Activated CD4-positive, CD25-positive, alpha-beta regulatory T cell (primary cell): ENCODE measurements at places on chromosomes 1 and 21.

GRCh38 chr1:82790556-82790955 lies 989.8 kb downstream of the ADGRL2 start:
- no peak for DNase-seq

- no peak for DNase-seq
Observed at GRCh38 chr1:18612073-18612472, 18.6 kb upstream of the PAX7 start.

- DNase-seq, result no peak
Observed at GRCh38 chr1:157968946-157969345, 24.5 kb upstream of the KIRREL1 start.

DNA sequence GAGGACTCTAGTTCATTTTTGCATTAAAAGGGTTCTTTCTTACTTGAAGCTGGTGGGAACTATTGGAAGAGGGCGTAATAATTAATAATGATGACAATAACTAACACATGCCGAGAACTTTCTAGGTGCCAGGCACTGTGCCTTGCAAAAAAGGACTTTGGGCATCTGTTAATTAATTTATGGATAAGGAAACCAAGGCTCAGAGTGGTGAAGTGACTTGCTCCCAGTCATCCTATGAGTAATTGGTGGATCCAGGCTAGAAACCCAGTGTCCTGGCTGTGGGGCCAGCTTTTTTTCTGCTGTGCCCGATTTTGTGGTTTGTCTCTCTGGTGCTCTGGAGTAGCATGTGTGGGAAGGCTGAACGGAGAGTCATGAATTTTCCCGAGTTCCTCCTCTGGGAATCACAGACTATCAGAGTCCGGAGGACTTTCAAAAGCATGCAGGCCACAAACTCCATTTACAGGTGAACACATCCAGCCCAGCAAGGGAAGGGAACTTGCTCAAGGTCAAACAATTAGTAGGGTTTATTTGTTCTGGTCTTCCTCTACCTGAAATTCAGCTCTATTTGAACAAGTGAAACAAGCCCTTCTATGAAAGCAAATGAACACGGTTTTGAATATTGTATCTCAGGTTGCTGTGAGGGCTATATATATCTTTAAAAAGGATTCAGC lies 23.4 kb downstream of the ROR1 start:
- DNase-seq, result no peak

- DNase-seq, result no peak
Observed at GRCh38 chr1:197374428-197374827, 106.4 kb downstream of the CRB1 start.

DNA sequence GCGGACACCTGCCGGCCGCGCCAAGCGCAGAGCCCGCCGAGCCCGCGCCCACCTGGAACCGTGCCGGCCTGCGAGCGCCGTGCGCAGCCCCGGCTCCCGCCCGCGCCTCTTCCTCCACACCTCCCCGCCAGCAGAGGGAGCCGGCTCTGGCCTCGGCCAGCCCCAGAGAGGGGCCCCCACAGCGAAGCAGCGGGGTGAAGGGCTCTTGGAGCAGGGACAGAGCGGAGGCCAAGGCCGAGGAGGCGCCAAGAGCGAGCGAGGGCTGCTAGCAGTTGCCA lies 50.1 kb upstream of the KRTAP19-8 start:
- no peak for DNase-seq

DNA sequence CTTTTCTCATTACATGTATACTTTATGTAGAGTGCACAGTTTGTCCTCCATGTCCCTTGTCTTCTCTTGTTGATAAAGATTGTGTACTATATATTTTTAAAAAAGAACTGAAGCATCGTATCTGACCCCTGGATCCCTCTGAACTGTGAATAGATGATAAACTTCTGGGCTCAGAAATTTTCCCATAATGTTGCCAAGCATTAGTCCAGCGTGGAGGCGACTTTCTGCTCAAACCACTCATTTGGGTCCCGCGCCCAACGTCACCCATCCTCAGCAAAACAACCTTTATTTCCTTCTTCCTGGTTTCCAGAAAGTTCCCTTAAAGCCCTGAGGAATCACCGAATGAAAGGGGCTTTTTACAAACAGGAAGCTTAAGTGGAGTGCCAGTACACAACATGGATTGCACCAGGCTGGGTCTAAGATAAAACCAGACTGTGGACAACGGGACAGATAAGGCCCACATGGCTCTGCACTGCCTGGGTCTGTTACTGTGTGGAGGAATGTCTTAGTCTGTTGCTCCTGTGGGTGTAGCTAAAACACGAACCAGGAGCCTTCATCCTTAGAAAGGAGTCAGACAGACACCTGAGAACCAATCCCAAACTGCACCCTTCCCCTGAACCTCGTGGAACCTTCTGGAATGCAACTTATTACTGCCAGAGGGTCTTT lies 15.6 kb downstream of the EVA1C start:
- no peak for DNase-seq

DNA sequence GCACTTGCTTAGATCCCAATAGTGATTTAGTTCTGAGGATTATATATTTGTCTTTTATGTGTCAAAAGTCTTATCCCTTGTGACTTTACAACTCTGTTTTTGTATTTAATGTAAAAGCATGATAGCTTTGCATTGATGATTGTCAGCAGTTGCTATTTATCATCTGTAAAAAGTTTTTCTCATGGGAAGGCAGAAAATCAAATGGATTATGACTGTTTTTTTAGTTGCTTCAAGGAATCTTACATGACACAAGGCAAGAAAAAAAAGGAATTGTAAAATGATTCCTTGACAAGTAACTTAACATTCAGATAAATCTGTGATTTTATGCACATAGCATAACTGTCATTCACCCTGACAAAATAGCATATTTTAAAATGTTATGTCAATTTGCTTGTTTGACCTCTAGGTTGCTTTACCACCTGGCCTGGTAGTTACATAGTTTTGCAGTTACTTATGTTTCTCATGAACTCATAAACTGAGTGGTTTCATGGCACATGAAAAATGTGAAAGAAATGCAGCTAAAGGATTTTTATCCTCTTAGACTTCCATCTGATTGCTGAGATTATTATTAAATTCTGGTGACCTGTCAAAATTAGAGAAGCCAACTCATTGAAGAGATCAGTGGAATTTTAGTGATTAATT lies 622.6 kb downstream of the ADGRL2 start:
- DNase-seq, result no peak

- peak; percentile 4 for DNase-seq
Observed at GRCh38 chr1:13228343-13228781, 2.4 kb upstream of the PRAMEF18 start.

DNA sequence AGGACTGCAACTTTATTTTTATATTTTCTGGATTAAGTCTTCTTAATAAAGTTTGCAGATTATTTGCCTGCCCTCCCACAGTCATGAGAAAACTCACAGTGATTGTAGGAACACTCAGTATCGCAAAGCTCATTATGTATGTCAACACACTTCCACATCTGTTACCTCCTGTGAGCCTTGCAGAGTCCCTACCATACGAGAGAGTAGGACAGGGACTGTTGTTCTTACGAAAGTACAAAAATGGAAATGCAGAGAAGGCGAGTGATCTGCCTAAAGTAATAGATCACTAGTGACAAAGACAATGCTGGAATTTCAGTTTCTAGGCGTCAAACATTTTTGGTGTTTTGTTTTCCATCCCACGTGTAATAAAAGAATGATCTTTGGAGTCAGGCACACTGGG lies 131.7 kb downstream of the SYT2 start:
- DNase-seq, result no peak
